Stimulated activated CD8-positive, alpha-beta memory T cell treated with anti-CD3 and anti-CD28 coated beads, Interleukin-15, amount 100 ng/mL, for 4 hours (primary cell): ENCODE measurements at places on chromosomes 1 and 21.

DNA sequence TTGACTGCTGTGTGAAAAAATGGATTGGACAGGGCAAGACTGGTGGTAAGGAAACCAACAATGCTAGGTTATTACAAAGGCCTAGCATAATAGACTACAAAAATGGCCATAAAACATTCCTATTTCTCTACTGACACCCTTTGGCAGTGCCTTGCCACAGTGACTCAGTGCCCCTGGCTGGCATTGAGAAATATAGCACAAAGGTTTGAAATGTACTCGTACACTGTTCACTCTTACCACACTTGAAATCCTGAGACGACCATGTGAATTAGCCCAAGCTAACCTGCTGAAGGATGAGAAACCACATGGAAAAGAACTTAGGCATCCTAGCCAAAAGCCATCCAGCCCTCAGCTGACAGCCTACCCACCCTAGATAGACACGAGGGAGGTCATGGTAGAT is 149.8 kb upstream of the PALMD start:
- DNase-seq = no peak

- peak; percentile 41 for DNase-seq
Observed at GRCh38 chr1:100440075-100440809, 87.9 kb downstream of the CDC14A start.

DNA sequence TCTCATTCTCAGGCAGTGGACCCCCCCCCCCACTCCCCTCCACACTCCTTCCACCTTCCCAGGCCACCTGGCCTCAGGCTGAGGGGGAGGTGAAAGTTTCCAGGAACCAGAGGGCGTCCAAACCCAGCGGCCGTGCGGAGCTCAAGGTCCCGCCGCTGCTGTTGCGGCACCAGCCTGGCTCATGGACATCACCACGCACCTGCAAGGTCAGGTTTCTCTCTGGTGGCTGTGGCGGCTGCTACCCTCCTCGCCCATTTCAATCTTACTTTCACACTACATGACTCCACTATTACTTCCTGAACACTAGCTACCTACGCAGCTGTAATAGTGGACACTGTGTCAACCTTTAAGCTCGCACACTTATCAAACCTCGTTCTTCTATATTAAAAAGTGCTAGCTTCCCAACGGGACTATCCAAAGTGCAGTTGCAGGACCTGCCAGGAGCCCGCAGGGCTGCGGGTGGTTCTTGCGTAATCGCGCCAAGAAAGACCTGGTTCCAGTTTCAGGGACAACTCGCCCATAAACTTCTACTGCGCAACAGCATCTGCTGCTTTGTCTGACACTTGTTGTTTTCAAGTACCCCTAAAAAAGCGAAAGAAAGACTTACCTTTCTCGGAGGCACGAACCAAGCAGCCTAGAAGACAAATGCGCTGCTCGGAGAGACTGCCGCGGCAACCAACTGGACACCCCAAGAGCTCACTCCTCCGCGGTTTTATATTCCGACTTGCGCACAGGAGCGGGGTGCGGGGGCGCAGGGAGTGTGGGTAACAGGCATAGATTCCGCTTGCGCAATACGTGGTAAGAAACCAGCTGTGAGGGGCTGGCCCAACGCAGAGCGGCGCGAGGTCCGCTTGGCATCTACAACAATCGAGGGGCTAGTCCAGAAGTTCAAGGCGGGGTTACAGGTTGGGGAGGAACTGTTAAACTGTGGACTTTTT is at the start of gene DIRAS3:
DIRAS3 (minus strand) TSS at position 687 of the 938 bp plus-strand sequence. CDS start 3,330 bp downstream, outside the sequence.
- DNase-seq = no peak

DNA sequence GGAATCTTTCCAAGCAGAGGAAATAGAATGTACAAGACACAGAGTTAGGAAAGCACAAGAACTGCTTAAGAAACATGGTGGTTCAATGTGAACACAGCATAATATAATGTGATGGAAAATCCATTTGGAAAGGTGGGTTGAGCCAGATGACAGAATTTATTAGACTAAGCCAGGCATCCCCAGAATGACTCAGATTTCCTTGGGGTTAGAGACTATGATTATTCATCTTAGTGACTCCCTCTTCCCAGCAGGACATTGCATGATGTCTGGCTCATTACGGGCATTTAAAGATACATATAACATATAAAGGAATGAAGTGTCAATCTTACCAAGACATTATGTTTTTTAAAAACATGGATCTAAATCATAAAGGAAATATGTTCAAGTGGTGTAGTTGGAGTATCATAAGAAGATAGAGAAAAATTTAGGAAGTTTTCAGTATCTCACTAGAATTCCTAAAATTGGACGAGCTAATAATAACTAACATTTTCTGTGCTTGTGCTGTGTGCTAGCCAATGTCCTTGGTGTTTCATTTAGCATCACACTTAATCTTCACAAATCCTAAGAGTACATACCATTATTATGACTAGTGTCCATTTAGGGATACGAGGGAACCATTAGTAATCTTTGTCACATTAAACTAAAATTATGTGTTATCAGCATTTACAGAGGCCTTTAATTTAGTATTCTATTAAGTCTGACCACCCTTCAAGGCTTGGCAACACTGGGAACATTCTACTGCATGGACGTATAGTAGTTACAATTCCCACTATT is 41.0 kb upstream of the ST6GALNAC5 start:
- DNase-seq = no peak
